Inflammatory macrophage treated with lipopolysaccharide for 1 hour (primary cell): ENCODE measurements at places on chromosomes 6 and 20.

DNA sequence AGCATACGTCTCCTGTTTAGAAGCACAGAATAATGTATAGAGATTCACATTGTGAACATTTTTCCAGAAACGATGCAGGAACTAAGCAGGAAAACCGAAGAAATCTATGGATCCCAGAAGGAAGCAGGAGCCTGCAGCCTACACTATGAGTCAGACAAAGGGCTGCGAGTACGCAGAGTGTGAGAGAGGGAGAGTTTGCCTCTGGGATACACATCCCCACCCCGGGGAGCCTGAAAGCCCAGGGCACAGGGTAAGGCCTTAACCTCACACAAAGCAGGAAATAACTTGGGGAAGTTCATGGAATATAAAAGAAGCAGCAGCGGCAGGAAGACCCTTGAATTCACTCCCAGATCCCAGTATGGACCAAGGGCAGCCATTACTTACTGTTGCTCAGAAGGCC lies 842.1 kb upstream of the MANEA start:
- no peak for DNase-seq

- no peak for DNase-seq
These were observed 134.5 kb upstream of the EXOC2 start for GRCh38 chr6:827431-827830.

- DNase-seq = no peak
These were observed 83.7 kb downstream of the CHMP4B start for GRCh38 chr20:33894798-33895197.

- no peak for DNase-seq
These were observed 44.3 kb downstream of the PDYN start for GRCh38 chr20:1949347-1950100.

DNA sequence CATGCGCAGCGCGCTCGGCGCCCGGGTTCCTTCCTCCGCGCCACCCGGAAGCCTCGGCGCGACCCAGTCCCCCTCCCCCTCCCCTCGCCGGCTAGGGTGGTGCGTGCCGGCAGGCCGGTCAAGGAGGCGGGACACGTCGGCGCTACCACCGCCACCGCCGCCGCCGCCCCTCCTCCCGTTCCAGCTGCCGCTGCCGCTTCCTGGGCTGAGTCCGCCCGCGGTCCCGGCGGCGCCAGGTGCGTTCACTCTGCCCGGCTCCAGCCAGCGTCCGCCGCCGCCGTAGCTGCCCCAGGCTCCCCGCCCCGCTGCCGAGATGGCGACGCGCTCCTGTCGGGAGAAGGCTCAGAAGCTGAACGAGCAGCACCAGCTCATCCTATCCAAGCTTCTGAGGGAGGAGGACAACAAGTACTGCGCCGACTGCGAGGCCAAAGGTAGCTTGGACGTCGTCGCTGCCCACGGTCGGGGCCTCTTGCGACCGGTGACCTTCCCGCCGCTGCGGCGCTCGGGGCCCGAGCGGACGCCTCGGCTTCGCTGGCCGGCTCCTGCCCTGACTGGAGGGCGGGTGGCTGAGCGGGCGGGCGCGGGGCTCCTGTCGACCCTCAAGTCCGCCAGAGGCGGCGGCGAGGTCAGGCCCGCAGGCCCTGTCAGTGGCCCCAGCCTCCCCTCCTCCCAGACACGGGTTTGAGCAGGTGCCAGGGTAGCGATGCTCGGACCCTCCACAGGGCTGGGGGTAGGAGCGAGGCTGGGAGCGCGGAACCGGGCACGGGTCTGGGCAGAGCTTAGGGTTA lies at the start of gene SMAP1:
SMAP1 (plus strand) TSS at position 173 of the 788 bp plus-strand sequence; CDS start at position 314, 141 bp downstream.
- DNase-seq = peak; percentile 93

- no peak for DNase-seq
These were observed 727 bp downstream of the EDEM2 start for GRCh38 chr20:35146299-35146919.

- peak; percentile 59 for DNase-seq
These were observed 485 bp downstream of the TGIF2 start for GRCh38 chr20:36573798-36574365.

DNA sequence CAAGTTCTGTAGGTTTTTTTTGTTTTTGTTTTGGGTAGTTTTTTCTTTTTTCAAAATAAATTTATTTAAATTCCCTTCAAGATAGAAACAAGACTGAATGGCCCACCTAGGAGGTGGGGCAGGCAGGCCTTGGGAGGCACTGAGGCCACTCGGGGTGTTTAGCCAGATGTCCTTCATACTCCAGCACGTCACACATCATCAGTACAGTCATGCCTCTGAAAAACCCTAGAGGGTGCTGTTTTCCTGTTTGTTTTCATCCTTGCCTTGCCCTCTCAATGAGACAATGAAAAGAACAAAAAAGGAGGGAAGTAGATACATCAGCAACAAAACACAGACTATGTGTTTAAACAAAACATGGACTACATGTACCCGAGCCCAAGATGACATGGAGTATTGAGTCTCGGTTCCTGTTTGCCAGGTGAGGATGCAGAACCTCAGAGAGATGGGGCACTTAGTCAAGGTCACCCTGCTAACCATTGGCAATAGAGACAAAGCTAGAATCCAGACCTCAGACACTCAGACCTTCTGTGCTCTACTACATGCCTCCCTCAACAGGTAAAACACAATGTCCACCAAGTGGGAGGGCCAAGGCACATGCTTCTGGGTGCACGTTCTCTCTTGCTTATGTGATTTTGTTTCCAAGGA lies 26.8 kb upstream of the CLIC5 start:
- DNase-seq = peak; percentile 60

GRCh38 chr20:43541214-43541613 lies 17.6 kb upstream of the SGK2 start:
- DNase-seq = no peak

DNA sequence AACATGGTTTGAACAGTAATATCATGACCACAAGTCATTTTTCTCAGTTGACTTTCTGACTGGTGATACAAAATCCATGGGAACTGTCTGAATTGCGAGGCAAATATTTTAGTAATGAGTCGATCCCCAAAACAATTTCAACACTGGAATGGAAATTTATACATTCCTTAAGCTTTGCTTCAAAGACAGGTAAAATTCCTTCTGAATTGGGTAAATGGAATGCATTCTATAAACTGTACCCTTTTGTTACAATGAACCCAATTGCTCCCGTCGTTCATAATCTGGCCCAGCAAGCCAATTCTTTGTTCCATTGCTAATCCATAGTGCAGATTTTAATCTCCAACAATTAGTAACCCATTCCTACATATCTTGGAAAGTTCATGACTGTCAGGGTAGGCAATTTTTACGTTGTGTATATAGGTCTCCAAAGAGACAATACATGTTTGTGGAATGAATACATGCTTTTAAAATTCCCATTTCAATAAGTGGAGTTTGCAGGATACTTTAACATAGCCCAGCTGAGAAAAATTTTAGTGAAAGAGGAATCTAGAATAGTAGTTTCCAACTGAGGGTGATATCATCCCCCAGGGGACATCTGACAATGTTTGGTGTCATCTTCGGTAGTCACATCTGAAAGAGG lies 32.7 kb downstream of the CYP24A1 start:
- no peak for DNase-seq

DNA sequence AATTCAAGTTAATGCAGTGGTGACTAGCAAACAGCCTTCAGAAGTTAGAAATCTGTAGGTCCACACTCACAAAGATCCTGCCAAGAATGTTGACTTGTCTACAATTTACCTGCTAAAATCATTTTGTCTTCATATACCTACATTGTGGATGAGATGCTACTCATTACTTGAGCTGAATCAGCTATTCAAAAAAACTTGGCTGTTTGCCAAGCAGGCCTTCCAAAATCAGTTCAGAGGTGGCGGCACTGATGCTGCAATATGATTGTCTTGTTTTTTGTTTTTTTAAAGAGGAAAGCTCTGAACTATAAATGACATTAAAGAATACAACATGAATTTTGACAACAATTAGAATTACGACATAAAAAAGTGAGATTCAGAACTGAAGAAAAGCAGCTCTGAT lies 354.7 kb upstream of the KHDRBS2 start:
- no peak for DNase-seq
